ENCODE measurements at places on chromosomes 12 and 14.

DNA sequence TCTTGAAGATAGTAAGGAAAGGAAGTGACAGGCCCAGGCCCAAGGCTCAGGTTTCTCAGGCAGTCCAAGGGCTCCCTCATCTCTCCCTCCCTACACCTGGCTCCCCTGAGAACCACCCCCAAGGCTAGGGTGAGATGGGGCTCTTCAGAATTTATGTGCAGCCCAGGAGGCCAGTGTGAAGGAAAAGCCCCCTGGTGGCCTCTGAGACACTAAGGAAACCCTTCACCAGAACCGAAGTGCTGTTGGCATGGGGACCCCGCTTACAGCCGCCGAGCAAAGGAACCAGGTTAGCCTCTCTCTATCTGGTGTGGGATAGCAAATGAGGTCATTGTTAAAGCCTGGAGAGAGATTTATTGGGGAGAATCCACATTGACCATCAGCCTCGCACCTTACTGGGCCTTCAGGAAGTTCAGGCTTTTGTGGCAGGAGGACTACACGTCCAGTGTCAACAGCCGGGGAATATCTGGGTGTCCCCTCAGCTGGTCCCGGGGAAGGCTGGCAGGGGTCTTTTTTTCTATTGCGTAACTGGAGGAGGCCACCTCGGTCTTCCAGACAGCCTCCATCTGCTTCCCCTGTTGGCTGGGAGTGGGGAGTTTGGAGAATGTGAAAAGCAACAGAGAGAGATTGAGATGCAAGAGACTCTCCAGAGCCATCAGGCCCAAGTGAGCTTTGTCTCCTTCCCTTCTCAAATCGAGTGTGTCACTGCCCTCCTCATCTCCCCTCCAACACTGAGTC lies 18.1 kb downstream of the FAM186B start:
- DNase-seq: no peak

- DNase-seq: no peak
Measured at GRCh38 chr14:32427726-32428528, 98.8 kb downstream of the AKAP6 start.

- no peak for DNase-seq
Measured at GRCh38 chr14:75281654-75282019, 3.0 kb downstream of the FOS start.

- DNase-seq: no peak
Measured at GRCh38 chr12:47378222-47378582, 298.4 kb upstream of the AMIGO2 start.

GRCh38 chr12:72622556-72622955 lies 350.4 kb downstream of the TRHDE start:
- no peak for DNase-seq

GRCh38 chr12:46149079-46149464 lies 119.8 kb downstream of the SLC38A1 start:
- DNase-seq: no peak

DNA sequence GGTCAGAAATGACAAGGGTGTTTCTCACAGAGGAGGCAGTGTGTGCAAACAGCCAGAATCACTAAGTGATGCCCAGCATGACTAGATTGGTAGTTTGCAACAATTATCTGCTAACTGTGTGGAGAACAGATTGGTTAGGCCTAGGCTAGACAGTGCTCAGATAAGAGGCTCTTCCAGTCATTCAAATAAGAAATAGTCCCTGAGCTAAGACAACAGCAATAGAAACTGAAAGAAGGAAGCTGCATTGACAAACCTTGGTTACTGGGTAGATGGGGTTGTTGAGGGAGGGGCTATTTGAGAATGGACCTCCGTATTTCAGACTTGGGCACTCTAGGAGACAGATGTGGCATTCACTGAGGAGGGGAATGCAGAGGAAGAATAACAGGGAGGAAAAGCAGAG lies 255.0 kb upstream of the NPAS3 start:
- no peak for DNase-seq

GRCh38 chr14:23101986-23102625 lies 2.7 kb downstream of the CIROP start:
- DNase-seq: no peak

DNA sequence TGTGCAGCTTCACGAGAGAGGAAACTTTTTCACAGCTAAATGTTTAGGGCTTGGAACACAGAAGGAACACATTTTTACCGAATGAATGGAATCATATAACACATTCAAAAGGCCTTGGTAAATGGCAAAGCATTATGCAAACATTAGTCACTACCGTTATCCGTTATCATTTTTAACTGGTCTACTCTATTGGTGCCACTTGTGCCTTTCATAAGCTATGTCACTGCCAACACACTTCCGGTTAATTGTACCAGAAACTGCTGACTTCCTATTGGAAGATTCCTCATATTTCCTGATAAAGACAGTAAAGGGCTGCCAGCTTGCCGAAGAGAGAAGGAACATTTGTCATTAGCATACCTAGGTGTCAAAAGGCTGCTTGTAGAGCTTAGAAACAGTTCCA lies 169.2 kb downstream of the APAF1 start:
- no peak for DNase-seq

DNA sequence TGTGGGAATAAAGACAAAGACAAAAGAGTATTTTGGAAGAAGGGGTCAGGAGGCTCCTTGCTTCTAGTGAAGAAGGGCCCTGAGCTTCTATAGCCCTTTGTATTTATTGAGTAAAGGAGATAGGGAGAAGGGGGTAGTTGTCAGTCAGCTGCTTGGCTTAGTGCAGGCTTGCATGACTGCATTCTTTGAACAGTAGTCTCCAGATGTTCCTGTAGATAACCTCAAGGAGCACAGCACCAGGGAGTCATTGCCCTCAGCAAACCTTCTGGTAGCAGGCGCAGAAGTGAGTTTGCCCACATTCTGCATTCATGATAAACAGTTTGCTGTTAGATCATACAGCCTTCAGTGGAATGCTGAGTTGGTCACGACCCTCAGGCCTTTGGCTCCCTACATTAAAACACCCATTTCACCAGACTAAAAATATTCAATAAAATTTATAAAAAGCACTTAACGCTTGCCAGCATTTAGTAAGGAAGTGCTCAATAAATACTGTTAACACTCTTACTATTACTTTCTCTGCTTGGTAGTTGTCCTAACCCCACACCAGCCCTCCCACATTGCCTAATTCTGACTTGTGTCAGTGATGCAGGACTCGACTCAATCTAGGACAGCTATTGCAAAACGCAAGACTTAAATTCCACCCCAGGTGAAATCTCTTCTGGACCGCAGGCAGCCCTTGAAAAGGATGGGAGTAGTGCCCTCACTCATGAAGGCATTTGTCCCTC lies 3.0 kb upstream of the DHRS4 start:
- DNase-seq: no peak

- DNase-seq: peak; percentile 81
Measured at GRCh38 chr12:52006726-52007157, at the start of gene TAMALIN. TSS of gene TAMALIN (plus strand) at chr12:52006946. CDS start at chr12:52007020, 74 bp downstream.

GRCh38 chr12:78562368-78563205 lies 302.0 kb upstream of the SYT1 start:
- DNase-seq: no peak

GRCh38 chr12:108461058-108461660 lies 53.9 kb upstream of the FICD start:
- no peak for DNase-seq

GRCh38 chr14:54493293-54493692 lies 4.5 kb upstream of the GMFB start:
- no peak for DNase-seq

GRCh38 chr14:61553730-61554641 lies 141.3 kb upstream of the HIF1A start:
- no peak for DNase-seq

GRCh38 chr12:94149119-94149780 lies 873 bp downstream of the PLXNC1 start:
- DNase-seq: peak; percentile 74

GRCh38 chr12:121391619-121392324 lies 8.1 kb upstream of the RNF34 start:
- peak; percentile 10 for DNase-seq

DNA sequence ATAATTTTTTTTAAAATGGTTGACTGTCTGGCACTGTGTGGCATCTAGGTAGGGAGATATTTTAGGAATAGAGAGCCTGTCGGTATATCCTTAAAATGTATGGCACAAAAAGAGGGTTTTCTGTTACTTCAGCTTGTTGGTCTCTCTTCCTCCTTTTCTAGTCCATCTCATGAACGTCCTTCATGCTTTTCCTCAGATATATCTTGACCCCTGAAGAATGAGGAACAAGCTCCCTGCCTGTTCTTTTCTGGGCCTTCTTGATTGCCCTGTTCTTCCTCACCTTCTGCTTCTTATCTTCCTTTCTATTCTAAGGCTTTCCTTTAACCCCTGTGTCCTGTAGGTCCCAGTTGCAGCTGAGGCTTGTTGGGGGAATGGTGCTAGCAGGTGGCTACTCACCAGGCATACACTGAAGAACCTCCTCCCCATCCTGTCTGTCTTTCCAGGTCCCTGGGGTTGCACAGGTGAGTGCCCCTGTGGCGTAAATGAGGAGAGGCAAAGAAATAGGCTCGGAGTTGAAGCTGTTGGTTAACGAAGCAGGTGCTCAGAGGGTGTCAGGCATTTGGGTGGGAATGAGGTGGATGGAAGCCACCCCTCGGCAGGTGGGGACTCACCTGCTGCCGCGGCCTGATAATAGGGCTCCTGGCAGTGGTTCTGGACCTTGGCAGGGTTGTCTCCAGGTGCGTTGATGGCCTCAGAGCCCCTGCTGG lies 7.2 kb upstream of the C1R start:
- no peak for DNase-seq
